Adipocyte (in vitro differentiated cells): ENCODE measurements at places on chromosomes 1 and 21.
A peak's percentile ranks its signal among the peaks of the same experiment; 100 is the strongest.

DNA sequence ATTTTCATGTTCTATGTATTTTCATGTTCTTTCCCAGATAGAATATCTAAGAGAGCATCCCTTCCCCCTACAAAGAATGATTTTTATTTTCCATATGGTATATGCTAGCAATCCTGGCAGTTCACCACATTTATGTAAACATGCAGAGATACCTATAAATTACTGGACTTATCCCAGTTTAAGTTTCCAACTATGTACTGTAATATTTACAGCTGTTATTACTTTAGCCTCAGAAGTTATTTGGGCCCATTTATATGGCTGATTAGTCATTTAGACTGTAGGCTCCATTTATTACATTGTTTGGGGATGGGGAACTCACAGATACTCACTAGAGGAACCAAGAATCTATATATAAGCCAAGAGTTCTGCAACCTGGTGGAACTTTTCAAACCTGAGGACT lies 84.8 kb upstream of the WARS2 start:
- no peak for DNase-seq

GRCh38 chr1:20429296-20429695 lies 56.7 kb downstream of the CAMK2N1 start:
- DNase-seq, result no peak

DNA sequence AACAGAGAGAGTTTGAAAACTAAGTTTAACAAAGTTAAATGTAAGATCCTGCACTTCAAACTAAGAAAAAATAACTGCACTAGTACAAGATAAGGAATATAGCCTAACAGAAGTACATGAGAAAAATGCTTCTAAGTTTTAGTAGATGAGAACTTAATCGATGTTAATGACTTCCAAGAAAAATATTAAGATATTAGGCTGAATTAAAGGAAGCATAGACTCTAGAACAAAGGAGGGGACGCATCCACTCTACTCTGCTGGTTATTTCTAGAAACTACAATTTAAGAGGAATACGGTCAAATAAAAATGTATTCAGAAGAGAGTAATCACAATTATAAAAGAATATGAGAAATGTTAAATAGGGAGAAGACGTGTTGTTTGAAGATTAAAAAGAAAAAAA lies 46.3 kb upstream of the SLC16A1 start:
- no peak for DNase-seq

- no peak for DNase-seq
Observed at GRCh38 chr21:20253261-20253660, 744.9 kb upstream of the NCAM2 start.

- peak; percentile 78 for DNase-seq
Observed at GRCh38 chr1:31593770-31594632, 17.7 kb downstream of the TINAGL1 start.
